ENCODE measurements at places on chromosomes 2 and 18. TPM values are rescaled to one million over a fixed set of nuclear protein-coding genes. Genes with fewer than 3 reads are reported as not detected.

NT5DC4 gene
- total RNA-seq, result not detected

IKZF2 gene
- total RNA-seq, result 7.6 TPM

GAREM1 gene
- 21.8 TPM for total RNA-seq

PPP1CB gene
- total RNA-seq, result 64.2 TPM

AQP4 gene
- not detected for total RNA-seq

IL1B gene
- total RNA-seq, result 0.44 TPM

KLHL14 gene
- total RNA-seq, result not detected

TBR1 gene
- total RNA-seq, result not detected

CCDC150 gene
- total RNA-seq, result not detected

CLIP4 gene
- total RNA-seq, result 26.4 TPM

TCF23 gene
- total RNA-seq, result 0.10 TPM

NLRC4 gene
- total RNA-seq, result not detected

MOCOS gene
- total RNA-seq, result 2.2 TPM

KCNJ3 gene
- not detected for total RNA-seq

TNS1 gene
- total RNA-seq, result 82.9 TPM

CIB4 gene
- total RNA-seq, result not detected

SPATS2L gene
- total RNA-seq, result 47.1 TPM

EMX1 gene
- not detected for total RNA-seq

RAMP1 gene
- 37.2 TPM for total RNA-seq

HEATR5B gene
- total RNA-seq, result 10.7 TPM

DPP4 gene
- 101 TPM for total RNA-seq

FABP1 gene
- not detected for total RNA-seq

BOLL gene
- not detected for total RNA-seq

LBX2 gene
- total RNA-seq, result 3.2 TPM

ERFE gene
- total RNA-seq, result 3.9 TPM

DOCK10 gene
- total RNA-seq, result 3.8 TPM

SPDYA gene
- total RNA-seq, result 0.10 TPM

LRRC30 gene
- total RNA-seq, result not detected

CNGA3 gene
- total RNA-seq, result not detected

UGT1A5 gene
- not detected for total RNA-seq

IGFBP5 gene
- total RNA-seq, result 5.1 TPM

PTPN4 gene
- total RNA-seq, result 18.1 TPM

TTL gene
- 19.6 TPM for total RNA-seq

TRIM54 gene
- not detected for total RNA-seq

Measured in cardiac ventricle fibroblast (primary cell).